ENCODE measurements at places on chromosomes 16 and 17.

- DNase-seq: no peak
These were observed 655 bp downstream of the ATXN1L start for GRCh38 chr16:71846431-71846830.

GRCh38 chr16:58267524-58268243, 27.1 kb downstream of the PRSS54 start:
- no peak for DNase-seq

DNA sequence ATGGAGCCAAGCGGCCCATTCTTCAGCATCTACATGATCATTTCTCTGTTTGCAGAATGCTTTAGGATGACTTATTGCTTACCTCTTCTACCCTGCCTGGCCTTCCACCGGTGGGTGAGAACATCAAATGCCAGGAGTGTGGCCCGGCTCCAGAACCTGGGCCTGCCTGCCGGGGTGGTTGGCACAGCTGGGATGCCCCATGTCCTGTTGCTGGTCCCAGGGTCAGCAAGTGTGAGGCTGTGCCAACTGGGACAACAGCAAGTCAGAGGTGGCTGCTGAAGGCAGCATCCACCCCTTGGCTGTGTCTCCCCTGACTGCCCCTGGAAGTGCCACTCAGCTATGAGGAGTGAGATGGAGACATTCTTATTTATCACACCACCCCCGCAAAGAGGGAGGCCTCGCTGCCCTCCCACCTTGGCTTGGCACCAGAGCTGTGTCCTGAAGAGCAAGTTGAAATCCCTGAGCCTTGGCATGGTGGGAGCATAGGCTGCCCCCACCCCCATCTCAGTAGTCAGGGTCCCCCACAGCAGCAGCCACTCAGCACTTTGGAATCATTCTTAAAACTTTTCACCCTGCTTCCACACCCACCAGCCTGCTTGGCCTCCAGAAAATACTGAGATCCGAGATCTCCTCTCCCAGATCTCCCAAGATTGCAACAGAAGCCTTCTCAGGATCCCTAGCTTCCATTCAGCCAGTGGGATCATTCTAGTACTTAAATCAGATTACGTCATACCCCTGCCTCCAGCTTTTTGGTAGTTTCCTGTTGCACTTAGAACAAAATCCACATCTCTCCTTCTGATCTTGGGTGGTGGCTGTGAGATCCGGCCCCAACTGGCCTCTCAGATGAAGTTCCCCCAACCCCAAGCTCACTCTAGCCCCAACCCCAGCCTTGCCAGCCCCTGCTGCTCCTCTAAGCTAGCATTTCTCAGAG, 127.5 kb downstream of the SOCS1 start:
- DNase-seq: no peak

- DNase-seq: no peak
These were observed 66.4 kb downstream of the TMEM114 start for GRCh38 chr16:8523932-8524331.

DNA sequence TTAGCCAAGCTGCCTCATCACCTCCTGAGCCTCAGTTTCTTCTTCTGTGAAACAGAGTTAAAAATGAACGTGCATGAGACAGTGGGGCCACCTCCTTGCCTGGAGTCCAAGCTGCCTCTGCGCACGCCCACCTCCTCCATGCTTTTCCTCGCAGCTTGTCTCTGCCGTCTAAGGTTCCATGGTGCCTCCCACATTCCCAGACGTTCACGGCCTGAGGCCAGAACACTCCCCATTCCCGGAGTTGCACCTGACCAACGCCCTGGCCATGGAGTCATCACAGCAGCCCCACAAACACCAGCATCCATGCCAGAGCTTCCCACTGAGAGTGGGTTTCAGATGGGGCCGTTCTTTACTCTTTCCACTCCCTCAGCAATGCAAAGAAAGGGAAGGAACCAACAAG, 183.0 kb upstream of the FOXF1 start:
- no peak for DNase-seq

DNA sequence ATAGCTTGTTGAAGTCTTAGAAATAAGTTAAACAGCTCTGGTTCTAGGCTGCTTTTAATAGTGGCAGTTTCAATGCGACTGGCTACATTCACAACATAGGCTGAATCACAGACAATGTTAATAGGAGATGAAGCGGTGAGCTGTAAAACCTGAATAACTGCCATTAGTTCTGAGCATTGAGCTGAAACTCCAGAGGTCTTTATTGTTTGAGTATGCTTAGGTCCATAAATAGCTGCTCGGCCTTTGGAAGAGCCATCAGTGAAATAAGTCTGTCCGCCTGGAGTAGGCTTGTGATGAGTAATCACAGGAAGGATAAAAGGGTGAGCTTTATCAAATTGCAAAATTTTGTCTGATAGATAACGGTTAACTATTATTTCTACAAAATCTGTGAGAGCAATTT, 9.4 kb upstream of the ZNF689 start:
- DNase-seq: no peak

- DNase-seq: no peak
These were observed 54.2 kb downstream of the SNX20 start for GRCh38 chr16:50626868-50627267.

GRCh38 chr17:63116228-63116627, 150.2 kb downstream of the TANC2 start:
- peak; percentile 47 for DNase-seq

DNA sequence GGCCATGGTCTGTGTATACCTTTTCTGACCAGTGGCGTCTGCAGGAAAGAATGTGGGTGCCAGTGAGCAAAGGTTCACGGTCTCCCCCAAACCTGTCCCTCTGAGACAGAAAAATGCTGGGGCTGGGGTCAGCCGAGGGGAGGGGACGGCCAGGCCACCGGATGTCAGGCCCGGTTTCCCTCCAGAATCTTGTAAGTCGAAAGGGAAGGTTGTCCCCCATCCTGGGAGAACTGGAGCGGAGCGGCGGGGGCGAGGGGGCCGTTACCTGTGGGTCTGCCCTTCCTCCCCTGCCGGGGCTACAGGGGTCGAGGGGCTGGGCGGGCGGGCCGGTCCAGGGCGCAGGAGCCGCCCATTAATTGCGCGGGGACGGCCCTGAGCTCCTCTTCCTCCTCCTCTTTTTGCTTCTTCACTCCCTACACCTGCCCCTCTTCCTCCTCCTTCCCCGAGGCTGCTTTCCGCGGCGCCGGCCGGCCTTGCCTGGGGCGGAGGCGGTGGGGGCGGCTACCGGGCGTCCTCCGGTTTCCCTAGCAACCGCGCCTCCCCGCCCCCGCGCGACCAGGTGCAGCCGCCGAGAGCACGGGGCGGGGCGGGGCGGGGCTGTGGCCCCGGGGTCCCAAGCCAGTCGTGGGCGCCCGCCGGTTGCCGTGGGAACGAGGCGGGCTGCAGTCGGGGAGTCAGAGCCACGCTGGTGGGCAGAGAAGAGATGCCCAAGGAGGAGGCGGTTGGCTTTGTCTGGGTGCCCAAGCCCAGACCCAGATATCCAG, at the start of gene MARCHF10:
Gene MARCHF10, minus strand, starts transcription at position 503 of the 764 bp plus-strand sequence. CDS start 6,579 bp downstream, outside the sequence.
- peak; percentile 52 for DNase-seq

GRCh38 chr16:57416084-57416483, 11.5 kb downstream of the CCL17 start:
- no peak for DNase-seq

DNA sequence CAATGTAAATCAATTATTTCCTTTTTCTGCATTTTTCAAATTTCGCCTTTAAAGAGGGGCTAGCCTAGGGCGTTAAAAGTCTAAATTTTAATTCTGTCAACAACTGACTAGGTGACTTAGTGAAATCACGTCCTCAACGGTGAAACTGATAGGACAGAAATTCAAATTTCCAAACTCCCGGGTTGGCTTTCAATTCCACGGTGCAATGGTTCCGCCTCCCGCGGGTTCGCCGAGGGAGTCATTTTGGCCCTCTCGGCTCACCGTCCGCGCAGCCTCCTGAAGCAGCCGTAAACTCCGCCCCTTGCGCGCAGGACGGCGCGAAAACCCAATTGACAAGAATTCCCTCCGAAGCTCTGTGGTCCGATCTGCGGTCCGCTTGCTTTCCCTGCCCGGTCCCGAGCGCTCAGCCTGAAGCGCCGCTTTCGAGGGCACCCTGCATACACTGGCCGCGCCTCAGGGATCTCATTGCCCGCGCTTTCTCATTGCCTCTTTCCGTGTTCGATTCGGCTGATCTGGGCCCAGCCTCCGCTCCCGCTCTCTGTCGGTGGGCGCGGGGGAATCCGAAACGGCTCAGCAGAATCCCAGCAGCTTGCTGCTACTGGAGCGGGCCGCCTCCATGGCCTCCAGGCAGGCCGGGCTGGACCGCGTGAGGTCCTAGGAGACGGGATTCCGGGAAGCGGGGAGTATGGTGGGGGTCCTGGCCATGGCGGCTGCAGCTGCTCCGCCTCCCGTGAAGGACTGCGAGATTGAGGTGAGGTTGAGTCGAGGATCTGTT, at the start of gene ATAD5:
Gene ATAD5, plus strand, starts transcription at position 304 of the 775 bp plus-strand sequence. Its CDS starts 382 bp downstream, at position 686.
- DNase-seq: peak; percentile 97

GRCh38 chr17:77814091-77814772, 144.3 kb upstream of the TNRC6C start:
- no peak for DNase-seq

DNA sequence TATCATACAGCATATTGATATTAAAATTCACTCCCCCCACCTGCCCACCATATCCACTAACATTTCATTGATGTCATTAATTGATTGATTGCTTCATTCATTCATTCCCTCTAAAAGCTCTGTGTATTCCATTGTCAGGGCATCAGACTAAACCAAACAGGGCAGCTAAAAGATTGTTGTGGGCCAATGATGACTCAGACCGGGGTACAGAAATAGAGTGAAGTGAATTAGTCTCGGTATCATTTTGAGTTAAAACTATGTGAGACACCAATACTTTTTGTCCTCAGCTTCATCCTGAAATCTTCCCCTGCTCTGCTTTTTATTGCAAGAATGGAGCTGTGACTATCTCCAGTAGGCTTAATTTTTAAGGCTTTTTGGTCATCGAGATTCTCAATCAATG, 868.3 kb downstream of the CDH11 start:
- DNase-seq: no peak

- no peak for DNase-seq
These were observed 26.2 kb upstream of the PMFBP1 start for GRCh38 chr16:72198021-72198711.

DNA sequence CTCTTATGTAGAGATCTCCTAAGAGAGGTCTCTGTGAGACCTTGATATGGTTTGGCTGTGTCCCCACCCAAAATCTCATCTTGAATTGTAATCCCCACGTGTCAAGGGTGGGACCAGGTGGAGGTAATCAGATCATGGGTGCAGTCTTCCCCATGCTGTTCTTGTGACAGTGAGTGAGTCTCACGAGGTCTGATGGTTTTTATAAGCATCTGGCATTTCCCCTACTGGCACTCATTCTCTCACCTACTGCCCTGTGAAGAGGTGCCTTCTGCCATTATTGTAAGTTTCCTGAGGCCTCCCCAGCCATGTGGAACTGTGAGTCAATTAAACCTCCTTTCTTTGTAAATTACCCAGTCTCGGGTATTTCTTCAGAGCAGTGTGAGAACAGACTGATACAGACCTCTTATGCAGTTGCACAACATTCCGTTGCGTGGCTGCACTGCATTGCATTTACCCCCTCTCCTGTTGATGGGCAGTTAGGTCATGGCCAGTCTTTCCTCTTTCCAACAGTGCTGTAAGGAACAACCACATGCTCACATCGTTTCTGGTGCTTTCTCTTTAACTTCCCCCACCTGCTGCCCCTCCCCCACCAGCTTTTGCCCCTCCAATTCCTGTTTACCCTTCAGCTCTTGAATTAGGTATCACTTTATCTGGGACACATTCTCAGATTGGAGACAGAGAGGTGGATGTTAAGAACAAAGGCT, 43.6 kb upstream of the MED9 start:
- DNase-seq: no peak

GRCh38 chr17:50858486-50859225, 7.5 kb downstream of the TOB1 start:
- no peak for DNase-seq

All from D341Med (cell line).